ENCODE measurements at places on chromosomes 16 and 17.

GRCh38 chr17:16001226-16001897 lies 1.7 kb downstream of the TTC19 start:
- peaks cover 28% of the 10 kb centered on the region for H3K4me1 ChIP-seq
- no peaks in the 10 kb centered on the region for H3K27me3 ChIP-seq
- peak overlapping the region; percentile 3 for H3K27ac ChIP-seq

- H3K36me3 ChIP-seq, result no peaks in the 10 kb centered on the region
- H3K27me3 ChIP-seq, result peaks cover under 1% of the 10 kb centered on the region
- no peak overlapping the region for H3K4me3 ChIP-seq
- peaks cover 7% of the 10 kb centered on the region for H3K4me1 ChIP-seq
- no peak overlapping the region for H3K27ac ChIP-seq
Observed at GRCh38 chr16:58853854-58854791, 120.0 kb upstream of the GOT2 start.

- DNase-seq, result no peak
- no peaks in the 10 kb centered on the region for H3K36me3 ChIP-seq
- no peak overlapping the region for H3K4me3 ChIP-seq
- H3K4me1 ChIP-seq, result no peaks in the 10 kb centered on the region
- H3K27me3 ChIP-seq, result no peaks in the 10 kb centered on the region
- H3K27ac ChIP-seq, result no peak overlapping the region
Observed at GRCh38 chr16:48182979-48183537, 27.3 kb upstream of the ABCC12 start.

DNA sequence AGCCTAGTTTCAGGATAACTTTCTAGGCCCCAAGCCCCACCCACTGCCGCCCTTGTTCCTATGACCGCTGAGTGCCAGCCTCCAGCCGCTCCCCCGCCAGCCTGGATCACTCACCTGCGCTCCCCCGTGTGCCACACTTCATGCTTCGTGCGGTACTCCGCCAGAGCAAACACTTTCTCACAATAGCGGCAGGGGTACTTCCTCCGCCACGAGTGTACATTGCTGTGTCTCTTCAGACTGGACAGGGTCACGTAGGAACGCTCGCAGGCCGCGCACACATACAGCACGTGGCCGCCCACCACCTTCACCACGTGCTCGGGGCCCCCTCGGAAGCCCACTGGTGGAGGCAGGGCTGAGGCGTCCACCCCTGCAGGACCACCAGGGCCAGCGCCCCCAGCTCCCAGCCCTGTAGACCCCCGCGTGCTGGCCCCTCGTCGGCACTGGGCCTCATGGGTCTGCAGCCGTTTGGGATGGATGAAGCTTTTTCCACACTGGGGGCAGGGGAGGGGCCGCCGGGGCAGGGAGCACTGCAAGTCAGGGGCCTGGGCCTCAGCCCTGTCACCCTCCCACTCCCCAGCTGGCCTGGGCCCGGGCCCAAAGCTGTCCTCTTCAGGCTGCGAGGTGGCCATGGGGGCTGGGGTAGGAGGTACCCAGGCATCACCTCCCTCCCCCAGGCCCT lies 13.7 kb downstream of the ZBTB4 start:
- DNase-seq, result no peak
- H3K4me1 ChIP-seq, result peaks cover 20% of the 10 kb centered on the region
- peaks cover 33% of the 10 kb centered on the region for H3K36me3 ChIP-seq
- H3K27me3 ChIP-seq, result no peaks in the 10 kb centered on the region
- H3K27ac ChIP-seq, result no peak overlapping the region
